CD4-positive, alpha-beta memory T cell (primary cell): ENCODE measurements at places on chromosomes 6 and 20.

DNA sequence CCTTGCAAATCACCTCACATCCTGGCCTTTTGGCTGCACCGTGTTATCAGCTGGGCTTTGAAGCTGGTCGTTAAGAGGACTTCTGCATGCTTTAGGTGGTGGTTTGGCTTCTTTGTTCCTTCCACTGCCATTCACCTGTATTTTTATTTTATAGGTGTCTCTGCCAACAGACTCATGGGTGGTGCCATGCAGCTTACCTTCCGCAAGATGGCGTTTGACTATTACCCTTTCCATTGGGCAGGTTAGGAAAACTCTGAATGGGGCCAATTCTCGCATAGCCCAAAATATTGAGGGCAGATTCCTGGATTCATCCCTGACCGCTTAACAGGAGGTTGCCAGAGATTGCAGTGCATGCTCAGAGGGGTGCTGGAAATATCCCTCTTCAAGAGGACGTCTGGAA, 32.4 kb downstream of the TAF11 start:
- DNase-seq = no peak

GRCh38 chr20:48025661-48026060, 240.4 kb upstream of the SULF2 start:
- DNase-seq = no peak

DNA sequence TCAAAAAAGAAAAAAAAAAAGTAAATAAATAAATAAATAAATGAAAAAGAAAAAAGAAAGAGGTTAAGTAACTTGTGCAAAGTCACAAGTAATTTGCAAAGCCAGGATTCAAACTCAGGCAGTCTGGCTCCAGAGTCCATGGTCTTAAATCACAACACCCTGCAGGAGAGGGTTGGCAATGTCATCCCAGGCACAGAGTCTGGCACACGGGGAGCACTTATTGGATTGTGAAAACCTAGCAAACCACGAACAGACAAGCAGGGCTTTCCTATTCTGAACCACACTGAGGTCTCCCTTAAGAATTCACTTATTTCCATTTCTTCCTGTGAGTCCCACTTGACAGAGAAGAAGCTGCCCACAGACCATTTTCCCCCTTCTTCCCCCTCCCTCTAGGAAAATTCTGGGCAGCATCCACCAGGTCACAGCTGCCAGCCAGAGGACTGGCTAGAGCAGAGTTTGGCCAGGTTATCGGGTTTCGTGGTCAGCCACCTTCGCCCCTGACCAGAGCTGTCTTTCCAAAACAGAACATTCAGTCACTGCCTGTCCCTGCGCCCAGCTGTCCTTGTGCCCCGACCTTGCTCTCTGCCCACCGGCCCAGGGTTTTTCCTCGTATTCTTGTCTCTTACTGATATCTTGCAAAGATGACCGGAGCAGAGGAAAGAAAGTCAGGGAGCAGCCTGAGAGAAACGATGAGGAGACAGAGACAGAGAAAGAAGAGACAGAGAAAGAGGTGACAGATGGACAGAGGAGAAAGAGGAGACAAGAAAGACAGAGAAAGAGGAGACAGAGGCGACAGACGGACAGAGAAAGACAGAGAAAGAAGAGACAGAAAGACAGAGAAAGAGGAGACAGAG, 106.4 kb upstream of the PTPN1 start:
- DNase-seq = no peak

- no peak for DNase-seq
These were observed 41.3 kb downstream of the IRAK1BP1 start for GRCh38 chr6:78908621-78909020.
